ENCODE measurements at places on chromosomes 3 and 15.

- DNase-seq: no peak
These were observed 18.9 kb upstream of the ALCAM start for GRCh38 chr3:105347625-105348302.

DNA sequence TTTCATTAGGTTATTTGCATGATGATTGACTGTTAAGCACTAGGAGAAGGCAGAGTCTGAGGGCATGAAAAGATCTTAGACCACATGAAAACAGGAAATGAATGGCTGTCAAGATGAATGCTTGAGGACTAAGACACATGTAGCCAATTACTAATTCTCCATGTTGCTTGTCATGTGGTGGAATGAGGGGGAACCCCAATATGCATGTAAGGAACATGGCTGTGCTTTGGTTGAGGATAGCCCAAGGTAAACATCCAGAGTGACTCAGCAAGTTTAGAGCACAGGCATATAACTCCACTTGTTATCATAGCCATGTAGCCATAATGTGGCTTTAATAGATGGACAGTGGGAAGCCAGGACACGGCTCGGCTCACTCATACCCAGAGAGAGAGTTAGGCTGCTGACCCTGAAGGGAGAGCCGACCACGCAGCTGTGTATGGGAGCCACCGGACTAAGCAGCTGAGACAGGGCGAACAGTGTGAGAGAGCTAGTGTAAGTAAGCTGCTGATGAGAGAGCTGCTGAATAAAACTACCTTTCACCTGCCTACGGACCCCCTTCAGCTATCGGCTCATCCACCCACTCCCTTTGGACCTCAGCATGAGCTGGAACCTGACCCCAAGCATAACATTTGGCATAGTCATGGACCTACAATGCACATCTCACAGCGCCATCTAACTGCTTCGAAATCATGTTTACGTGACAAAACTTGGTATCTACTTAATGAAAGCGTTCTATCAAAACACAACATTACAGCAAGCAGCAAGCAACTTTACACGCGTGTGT lies 37.6 kb downstream of the ANO10 start:
- DNase-seq: no peak

DNA sequence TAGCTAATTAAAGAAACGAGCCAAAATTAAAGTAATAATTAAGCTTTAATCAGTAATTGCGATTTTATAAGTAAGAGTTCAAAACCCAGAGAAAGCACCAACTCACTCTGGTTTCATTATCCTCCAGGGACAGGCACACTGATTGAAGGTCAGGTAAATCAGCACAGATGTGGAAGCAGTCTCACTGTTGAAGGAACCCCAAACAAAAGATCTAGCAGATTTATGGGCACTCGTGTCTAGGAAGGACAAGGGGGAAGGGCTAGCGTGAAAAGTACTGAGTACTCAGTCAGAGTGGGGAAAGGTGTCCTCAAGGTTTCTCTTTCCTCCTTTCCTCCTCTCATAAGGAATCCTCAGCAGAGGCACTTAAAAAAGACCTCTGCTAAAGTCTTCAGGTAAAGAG lies 320.1 kb downstream of the PYDC2 start:
- DNase-seq: no peak

DNA sequence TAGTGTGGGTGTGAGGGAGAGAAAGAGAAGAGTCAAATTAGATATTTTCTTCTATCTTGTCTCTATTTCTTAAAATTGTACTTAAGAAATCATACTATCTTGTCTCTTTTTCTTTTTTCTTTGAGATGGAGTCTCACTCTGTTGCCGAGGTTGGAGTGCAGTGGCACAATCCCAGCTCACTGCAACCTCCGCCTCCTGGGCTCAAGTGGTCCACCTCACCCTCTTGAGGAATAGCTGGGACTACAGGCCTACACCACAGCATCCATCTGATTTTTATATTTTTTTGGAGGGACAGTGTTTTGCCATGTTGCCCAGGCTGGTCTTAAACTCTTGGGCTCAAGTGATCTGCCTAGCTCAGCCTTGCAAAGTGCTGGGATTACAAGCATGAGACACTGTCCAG lies 104.2 kb downstream of the MYO9A start:
- no peak for DNase-seq

DNA sequence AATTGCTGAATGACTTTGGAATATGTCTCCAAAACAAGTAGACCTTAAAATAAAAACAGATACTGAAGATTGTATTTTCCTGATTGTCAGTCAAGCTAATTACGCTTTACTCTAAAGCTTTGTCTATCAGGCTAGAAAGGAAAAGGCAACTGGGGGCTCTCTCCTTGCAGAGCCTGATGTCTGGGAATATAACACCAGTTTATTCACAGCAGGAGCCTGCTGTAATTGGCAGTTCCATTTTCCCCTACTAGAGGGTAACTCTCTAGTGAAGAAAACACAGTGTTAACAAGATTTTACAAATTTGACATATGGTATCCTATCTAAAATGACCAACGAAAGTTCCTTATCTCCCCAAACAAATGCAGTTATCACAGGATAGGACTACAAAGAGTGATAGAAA lies 158.8 kb downstream of the PDZRN3 start:
- no peak for DNase-seq

DNA sequence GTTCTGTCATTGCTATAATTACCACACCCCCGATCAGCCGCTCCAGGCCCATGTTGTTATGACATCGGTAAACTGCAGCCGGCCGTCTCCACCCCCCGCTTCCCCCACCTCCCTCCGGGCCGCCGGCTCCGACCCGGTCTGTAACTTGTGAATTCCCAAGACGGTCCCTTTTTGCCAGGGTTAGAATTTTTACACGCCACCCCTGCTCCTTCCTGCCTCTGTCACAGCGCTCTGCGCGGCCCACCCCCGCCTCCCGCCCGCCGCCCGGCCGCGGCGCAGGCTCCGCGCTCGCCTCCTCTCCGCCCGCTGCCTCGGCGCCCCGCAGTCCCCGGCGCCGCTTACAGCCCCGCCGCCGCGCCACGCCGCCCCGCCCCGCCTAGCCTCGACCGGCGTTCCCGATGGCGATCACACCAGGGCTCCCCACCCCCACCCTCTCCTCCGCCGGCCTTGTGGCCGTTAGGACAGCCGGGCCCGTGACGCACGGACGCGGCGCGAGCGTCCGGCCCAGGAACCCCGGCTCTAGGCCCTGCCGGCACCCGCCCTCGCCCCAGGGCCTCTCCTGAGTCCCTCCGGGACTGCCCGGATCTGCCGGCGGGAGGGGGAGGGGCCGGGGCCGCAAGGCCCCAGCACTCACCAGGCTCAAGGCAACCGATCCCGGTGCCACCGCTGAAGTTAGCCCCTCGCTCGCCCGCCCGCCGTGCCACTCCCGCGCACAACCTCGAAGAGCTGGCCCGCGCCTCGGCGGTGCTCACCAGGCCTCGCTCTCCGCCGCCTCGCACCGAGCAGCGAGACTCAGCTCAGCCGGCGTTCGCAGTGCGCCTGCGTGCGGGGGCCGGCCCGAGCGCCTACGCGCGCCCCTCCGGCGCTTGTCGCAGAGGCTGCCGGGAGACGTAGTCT lies at the start of gene KPNA1:
KPNA1 (minus strand) TSS at position 817 of the 897 bp plus-strand sequence. CDS start 18,374 bp downstream, outside the sequence.
- peak; percentile 86 for DNase-seq

- no peak for DNase-seq
These were observed 3.3 kb downstream of the LIPH start for GRCh38 chr3:185549122-185549521.

DNA sequence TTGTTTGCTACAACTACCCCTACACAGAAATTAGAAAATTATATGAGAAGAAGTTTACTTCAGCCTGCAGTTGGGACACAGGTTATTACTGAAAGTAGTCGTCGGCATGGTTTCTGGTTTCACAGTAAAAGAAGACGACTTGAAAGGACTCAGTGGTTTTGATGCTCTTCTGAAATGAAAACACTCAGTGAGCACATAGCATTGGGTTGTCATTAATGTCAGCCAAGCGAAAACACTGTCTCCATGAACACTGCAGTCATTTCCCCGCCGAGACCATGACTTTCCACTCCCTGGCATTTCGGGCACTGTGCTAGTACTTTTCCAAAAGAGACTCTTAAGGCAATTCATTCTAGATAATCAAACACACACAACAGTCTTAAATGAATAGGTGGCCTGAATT lies 69.2 kb upstream of the ICE2 start:
- no peak for DNase-seq

DNA sequence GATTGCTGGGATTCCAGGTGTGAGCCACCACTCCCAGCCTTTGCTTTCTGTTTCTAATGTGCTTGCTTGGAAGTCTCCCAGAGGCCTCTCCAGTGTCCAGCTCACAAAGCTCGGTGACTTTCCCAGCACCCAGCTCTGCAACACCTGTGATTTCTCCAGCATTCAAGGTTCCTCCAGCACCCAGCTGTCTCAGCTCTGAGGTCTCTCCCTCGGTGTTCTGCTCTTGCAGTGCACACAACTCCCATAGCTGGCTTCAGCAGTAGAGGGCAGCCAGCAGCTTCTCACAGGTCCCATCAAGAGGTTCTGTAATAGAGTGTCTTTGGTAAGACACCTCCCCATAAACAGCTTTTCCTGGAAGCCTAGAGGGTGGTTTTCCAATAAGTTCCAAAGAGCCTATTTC lies 75.1 kb downstream of the GRM7 start:
- no peak for DNase-seq

- DNase-seq: no peak
These were observed 6.2 kb downstream of the PPARG start for GRCh38 chr3:12294885-12295580.

DNA sequence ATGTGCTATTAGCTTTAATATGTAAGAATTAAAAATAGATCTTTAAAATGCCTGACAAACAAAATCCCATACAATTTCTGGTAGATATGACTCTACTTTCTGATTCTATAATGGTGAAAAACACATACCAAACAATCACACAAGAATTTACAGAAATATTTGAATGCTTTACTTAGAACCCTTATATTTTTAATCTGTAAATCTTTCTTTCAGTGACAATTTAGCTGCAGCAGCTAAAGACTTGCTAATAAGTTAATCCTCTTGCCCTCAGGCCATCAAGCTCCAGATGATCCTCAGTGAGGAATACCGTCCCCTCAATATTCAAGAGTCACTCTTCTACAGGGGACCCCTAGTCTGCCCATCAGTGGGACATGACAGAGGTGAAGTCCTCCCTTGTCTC lies 55.6 kb downstream of the C3orf80 start:
- no peak for DNase-seq

DNA sequence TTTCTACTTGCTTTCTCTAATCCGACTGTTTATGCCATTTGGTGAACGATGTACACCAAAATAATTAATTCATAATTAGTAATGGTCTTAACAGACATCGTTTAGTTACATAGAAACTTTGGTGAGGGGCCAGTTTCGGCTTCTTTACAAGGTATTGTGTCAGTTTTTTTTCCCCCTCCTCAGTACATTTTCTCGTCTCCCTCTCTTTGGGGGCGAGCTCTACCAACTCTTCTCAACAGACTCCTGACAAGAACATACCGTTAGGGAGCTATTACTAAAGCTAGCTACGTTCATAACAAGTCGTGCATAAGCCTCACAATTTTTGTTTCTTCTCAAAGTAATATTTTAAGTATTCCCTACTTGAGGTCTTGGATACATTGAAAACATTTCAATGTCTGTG lies 1.4 kb downstream of the U2SURP start:
- DNase-seq: no peak

GRCh38 chr3:188416041-188416440 lies 262.1 kb downstream of the LPP start:
- DNase-seq: no peak

- DNase-seq: no peak
These were observed 87.2 kb downstream of the TGFBR2 start for GRCh38 chr3:30693470-30694120.

- DNase-seq: no peak
These were observed 32.9 kb downstream of the PLCH1 start for GRCh38 chr3:155712008-155712407.

- no peak for DNase-seq
These were observed 39.8 kb downstream of the CLK3 start for GRCh38 chr15:74655424-74655823.

DNA sequence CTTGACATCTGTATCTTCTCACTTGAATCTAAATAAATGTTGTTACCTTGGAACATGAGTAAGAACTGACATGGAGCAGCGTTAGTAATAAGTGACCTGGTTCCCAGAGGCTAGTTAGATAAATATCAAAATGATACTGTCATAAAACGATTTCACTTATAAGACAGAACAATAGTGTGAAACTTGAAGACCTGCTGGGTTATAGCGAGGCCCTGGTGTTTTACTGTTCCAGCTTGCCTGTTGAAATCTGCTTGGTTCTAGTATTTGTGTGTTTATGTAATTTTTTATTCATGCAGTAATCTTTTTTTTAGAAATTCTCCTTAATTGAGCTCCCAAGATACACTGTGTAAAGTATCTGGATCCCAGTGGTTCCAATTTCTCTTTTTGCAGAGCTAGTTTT lies 129.4 kb downstream of the CACNA2D3 start:
- DNase-seq: no peak

DNA sequence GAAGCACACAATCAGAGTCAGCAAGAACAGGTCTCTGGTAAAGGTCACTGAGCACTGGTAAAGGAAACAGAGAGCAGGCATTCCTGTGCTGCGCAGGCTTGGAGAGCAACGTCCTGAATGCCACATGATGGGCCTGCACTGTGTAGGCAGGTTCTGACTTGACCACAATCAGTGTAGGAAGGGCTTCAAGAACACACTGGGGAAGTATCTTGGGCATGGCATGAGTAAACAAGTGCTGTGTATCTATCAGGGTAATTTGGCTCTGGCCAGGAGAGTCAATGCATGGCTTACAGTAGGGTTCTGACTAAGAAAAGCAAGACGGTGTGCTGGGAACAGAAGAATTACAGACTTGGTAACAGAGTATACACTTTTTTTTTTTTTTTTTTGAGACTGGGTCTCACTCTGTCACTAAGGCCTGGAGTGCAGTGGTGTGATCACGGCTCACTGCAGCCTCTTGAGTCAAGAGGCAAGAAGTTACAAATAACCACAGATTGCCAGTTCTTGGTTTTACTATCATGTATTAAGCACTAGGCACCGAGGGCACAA lies 30.6 kb downstream of the TBC1D2B start:
- no peak for DNase-seq

DNA sequence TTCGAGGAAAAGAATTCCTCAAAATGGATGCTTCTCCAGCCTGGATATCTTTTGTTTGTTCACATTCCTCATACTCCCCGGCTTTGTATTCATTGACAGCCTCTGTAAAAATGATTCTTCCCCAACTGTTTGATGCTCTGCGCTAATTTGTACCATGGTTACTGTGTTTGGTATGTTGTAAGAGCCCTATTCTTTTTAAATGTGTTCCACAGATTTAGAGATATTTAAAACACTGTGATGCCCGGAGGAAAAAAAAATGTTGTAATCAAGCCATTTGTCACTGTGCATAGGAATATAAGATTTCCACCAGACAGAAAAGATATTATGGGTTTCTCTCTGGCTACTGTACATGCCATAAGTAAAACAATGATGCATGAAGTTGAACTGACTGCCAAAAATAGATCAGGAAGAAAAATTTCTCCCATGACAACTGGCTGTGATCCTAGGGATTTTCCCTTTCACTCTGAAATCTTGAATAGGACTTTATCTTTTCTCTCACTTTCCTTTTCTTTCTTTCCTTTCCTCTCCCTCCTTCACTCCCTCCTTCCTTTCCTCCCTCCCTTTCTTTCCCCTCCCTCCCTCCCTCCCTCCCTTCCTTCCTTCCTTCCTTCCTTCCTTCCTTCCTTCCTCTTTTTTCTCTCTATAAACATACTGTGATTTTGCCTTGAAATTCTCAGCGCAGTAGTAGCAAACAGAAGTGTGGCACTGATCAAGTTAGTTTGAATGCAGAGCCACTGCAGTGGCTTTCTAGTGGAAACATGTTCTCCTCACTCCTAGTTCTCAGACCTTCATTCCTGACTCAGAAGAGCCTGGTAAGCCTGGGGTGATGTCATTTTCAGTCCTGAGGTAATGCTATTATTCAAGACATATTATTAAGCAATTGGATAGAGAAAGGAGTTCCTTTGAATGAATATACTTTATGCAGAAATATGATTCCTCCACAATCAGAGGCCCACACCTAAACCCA lies 254.9 kb upstream of the TBL1XR1 start:
- DNase-seq: no peak

- no peak for DNase-seq
These were observed 177.8 kb downstream of the CBLB start for GRCh38 chr3:105691053-105691452.
